Stimulated activated CD8-positive, alpha-beta memory T cell treated with anti-CD3 and anti-CD28 coated beads, Interleukin-7, amount 100 ng/mL, for 1 hour (primary cell): ENCODE measurements at places on chromosomes 12 and 14.

DNA sequence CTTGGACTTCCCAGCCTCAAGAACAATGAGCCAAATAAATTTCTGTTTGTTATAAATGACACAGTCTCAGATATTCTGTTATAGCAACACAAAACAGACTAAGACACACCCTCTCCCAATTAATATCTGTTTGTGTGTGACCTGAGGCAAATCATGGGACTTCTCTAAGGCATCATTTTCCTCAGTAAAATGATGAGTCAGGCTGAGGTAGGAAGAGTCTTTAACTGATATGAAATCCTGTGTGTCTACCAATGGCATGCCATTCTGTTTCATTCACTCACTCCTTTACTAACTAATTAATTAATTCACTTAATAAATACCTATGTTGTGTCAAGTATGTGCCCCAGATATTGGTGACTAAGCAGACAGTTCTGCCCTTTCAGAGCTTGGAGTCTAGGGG lies 258.4 kb upstream of the CRY1 start:
- no peak for DNase-seq

DNA sequence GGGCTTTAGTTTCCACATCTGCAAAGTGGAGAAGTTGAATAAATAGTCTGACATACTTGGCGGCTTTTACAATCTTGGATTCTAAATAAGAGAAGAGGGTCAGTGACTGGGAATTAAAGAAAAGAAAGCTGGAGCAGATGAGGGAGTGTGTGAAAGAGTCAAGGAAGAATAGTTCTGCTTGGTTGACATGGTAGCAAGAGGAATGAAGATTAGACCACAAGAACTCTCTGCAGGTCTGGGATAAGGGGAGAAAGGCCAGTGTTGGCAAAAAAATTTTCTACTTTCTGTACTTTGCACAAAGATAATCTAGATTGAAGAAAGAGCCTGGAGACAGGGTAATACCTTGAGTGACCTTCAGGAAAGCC lies 5.9 kb downstream of the ITGB7 start:
- no peak for DNase-seq

DNA sequence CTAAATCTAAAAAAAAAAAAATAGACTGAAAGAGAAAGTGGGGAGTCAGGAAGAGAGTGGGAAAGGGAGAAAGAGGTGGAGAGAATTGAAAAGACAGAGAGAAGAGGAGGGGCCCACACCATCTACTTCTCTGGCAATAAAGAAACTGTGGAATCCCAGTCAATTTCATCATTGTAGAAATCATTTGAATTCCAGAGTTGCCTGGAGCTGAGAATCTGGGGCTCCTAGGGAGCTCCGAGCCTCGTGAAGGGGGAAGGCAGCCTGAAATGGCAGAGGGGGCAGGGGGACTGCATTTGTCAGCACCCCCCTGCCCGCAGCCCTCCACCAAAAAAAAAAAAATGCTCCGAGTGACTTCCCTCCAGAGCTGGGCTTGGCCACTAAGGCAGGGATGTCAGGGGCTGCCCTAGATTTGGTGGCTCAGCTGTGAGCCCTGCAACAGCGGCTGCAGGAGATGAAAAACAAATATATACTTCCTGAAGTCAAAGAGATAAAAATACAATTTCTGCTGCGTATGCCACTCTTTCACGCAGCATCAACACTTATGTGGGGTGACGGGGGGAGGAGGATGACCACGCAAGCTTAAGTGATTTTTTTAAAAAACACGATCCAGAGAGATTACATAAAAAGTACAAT lies 80.5 kb downstream of the BCL11B start:
- no peak for DNase-seq

DNA sequence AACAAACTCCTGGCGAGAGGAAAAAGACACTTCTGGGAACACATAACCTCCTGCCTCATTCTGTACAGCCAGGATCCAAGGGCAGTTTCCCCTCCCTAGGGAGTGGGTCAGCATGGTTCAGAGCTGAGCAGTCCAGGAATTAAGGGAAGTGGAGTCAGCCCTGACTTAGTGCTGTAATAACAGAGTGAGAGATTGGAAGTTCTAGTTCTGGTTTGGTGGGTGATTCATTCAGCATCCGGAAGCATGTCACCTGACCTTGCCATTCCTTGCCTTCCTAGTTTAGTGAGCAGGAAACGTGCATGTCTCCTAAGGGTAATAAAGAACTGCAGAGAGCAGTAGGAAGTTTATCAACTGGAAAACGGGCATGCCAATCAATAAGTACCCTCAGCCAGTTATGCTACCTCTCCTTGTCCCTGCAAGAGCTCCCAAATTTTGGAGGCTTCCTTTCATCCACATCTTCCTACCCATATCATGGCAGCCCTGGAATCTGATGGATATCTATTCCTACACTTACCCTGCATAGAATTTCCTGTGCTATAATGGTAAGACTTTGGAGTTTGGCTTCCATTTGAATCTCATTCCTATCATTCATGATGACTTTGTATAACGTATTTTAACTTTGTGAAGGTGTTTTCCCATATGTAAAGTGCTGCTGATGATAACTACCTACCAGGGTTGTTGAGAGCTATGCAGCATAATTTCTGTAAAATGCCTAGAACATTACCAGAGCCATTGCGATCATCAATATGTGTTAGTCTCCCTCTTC lies 28.5 kb upstream of the MAGOHB start:
- DNase-seq = no peak

GRCh38 chr14:32200368-32201192 lies 1.3 kb upstream of the RNU6-7 start:
- no peak for DNase-seq

DNA sequence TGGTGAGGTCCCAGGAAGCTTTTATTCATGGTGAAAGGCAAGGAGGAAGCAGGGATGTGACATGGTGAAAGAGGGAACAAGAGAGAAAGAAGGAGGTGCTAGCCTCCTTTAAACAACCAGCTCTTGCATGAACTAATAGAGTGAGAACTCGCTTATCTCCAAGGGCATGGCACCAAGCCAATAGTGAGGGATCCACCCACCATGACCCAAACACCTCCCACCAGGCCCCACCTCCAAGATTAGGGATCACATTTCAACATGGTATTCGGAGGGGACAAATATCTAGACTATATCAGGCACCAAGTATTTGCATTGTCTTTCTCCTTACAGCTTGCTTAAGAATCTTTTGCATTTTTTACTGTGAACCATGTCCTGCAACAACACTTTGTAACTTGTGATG lies 91.9 kb upstream of the DHRS4 start:
- no peak for DNase-seq

GRCh38 chr12:102879144-102879763 lies 37.8 kb downstream of the PAH start:
- DNase-seq = no peak

GRCh38 chr14:55794655-55795595 lies 214.9 kb downstream of the KTN1 start:
- no peak for DNase-seq

DNA sequence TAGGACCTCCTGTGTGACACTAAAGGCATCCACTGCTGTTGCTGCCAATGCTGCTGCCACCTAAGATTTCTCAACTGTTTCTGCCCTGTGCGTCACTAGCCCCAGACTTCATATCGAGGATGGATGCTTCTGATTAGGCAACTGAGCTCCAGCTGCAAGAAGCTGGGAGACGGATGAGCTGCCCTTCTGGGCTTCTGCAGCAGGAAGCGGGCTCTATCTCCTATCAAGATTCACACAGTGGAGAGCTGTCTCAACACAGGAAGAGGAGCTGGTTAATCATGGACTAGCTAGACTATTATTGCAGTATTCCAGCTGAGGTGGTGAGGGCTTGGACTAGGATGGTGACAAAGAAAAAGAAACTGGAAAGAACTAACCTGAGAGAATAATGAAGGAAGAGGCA lies 59.2 kb upstream of the PELI2 start:
- no peak for DNase-seq

- DNase-seq = no peak
These were observed at the start of gene MYL2 for GRCh38 chr12:110920324-110920910. TSS of gene MYL2 (minus strand) at chr12:110920579. CDS start at chr12:110920529, 50 bp downstream.

DNA sequence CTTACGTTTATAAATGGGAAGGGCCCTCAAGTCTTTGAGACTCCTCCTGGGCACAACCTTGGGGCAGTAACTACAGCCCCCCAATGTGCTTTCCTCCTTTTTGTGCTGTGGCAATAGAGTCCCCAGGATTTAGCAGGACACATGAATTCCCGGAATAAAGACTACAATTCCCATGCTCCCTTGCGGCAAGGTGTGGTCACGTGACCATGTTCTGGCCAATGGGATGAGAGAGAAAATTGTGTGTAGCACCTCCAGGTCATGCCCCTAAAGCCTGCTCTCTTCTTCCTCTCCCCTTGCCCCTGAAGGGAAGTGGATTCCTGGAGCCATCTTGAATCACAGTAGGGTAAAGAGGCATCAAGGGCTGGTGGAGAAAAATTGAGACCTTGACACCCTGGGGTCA lies 295.1 kb upstream of the SFSWAP start:
- DNase-seq = no peak

- DNase-seq = no peak
These were observed 88.8 kb downstream of the FUT8 start for GRCh38 chr14:65501328-65501727.

GRCh38 chr12:57377103-57377840 lies 53.6 kb downstream of the R3HDM2 start:
- DNase-seq = no peak

GRCh38 chr12:82458101-82458500 lies 99.8 kb downstream of the METTL25 start:
- DNase-seq = no peak

DNA sequence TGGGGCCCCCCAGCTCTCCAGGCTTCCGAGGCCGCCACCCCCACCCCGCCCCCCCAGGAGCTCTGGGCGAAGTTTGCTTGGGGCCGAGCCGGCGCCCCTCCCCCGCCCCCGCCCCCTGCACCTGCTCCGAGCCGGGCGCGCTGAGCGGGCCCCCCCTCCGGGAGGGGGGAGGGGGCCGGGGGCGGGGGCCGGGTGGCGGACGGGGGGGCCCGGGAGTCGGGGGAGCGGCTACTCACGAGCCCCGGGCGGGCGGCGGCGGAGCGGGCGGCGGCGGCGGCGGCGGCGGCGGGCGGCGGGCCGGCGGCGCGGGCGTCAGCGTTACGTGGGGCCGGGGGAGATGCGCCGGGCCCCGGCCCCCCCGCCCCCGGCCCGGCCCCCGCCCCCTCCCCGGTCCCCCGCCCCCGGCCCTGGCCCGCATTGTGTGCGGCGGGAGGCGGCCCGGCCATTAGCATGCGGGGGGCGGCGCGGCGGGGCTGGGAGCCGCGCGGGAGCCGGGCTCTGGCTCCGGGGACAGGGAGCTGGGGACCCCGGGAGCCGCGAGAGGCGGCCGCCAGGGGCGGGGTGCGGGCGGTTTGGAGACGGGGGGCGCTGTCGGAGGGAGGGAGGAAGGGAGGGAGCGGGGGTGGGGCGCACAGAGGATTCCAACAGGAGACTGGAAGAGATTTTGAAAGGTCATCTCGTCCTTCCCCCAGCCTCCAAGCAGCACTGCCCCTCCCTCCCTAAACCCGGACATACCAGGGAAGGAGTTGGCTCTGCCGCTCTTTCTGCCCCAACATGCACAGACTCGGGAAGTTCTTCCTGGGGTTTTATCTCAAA lies at the start of gene ZNF219:
ZNF219 (minus strand) TSS at position 580 of the 816 bp plus-strand sequence. CDS start 5,064 bp downstream, outside the sequence.
- DNase-seq = no peak

- no peak for DNase-seq
These were observed at the start of gene TMEM119 for GRCh38 chr12:108597559-108598471. TSS of gene TMEM119 (minus strand) at chr12:108598084. CDS start at chr12:108592383, 5,701 bp downstream.
